ENCODE measurements at places on chromosomes 5 and 9.

DNA sequence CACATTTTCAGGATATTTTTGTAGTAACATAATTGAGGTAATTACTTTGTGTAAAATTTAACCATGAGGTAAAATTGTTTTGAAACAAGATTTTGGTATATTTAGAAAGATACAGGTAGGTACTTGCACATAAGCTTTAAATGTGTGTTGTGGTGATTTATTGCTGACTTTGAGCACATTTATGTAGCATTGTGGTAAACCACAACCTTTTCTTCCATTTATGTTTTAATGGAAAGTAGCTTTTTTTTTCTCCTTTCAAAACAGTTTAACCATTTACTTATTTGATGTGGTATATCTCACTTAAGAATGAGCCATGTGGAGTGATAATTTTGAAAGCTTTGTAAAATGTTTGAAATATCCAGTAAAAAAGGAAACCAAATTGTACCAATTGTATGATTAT lies 35.6 kb downstream of the FCHO2 start:
- no peak for DNase-seq

GRCh38 chr9:4224181-4224580 lies 75.7 kb downstream of the GLIS3 start:
- DNase-seq = no peak

- DNase-seq = no peak
Observed at GRCh38 chr9:77677957-77678535, 29.9 kb upstream of the GNA14 start.

DNA sequence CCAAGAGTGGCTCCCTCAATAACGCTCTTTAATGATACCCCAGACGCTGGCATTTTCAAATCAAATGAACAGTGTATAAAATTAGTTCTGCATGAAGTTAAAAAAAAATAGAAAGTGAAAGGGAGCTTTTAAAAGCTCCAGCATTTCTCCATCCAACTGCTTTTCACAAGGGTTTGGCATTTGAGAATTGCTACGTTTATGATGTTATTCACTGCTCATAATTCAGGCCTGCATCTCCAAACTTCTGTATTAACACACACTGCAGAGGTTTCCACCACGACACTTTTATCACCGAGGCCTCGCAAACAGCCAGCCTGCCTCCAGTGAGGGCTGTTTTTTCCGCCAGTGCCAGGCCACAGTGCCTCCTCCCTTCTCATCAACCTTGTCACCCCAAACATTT lies 205.5 kb upstream of the EFNA5 start:
- no peak for DNase-seq

DNA sequence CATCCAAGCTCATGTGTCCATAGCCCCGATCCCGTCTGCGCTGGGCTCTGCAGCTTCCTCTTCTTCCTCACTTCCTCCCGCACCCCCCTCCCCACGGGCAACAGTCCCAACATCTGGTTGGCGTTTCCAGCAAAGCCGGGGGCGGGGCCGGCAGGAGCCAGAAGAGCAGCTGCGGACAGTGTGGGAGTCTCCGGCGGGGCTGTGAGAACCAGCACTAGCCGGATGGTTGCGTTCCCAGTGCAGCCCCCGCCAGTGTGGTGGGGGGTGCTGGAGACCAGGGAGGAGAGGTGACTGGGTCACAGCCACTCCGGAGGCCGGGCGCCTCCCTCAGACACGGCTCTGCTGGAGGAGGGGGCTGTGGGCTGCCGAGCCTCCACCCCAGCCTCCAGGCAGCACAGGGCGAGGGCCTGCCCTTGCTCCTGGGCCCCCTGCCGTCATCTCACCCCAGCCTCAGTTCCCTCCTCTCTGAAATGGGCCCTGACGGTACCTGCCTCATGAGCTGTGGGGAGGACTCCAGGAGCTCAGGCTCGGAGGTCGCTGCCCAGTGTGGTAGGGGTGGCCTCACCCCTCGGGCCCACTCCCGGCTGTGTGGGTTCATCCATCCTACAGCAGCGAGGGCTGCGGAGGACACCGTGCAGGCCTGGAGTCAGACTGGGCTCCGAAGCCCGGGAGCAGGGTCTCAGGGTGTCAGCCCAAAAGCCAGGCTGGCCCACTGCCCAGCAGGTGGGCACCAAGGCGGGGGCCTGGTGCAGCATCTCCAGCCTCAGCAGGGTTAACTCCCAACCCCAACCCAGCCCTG lies 41.5 kb upstream of the NOTCH1 start:
- DNase-seq = no peak

DNA sequence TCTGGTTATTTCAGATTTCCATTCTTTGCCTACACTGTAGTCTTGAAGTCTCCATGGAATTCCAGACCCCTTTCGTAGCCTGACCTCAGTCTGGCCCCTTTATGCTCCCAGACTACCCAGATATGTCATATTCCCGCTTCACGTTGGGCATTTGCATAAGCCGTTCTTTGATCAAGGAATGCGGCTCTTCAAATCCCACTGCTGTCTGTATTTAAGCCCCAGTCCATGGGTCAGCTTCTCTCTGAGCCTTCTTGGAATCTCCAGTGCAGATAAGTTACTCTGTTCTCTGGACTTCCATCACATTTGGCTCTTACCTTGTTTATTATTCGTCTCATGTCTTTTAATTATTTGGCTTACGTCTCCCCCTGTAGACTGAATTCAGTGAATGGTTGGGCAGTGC lies 97.4 kb downstream of the PARP8 start:
- DNase-seq = no peak

DNA sequence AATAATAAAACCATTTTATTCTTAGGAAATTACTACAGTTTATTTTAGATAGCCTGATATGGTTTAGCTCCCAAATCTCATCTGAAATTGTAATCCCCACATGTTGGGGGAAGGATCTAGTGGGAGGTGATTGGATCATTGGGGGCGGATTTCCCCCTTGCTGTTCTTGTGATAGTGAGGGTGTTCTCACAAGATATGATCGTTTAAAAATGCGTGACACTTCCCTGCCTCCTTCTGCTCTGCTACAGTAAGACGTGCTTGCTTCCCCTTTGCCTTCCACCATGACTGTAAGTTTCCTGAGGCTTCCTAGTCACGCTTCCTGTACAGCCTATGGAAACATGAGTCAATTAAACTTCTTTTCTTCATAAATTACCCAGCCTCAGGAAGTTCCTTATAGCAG lies 122.4 kb upstream of the FGF10 start:
- no peak for DNase-seq

- no peak for DNase-seq
Observed at GRCh38 chr5:6770826-6771607, 57.8 kb downstream of the TENT4A start.

DNA sequence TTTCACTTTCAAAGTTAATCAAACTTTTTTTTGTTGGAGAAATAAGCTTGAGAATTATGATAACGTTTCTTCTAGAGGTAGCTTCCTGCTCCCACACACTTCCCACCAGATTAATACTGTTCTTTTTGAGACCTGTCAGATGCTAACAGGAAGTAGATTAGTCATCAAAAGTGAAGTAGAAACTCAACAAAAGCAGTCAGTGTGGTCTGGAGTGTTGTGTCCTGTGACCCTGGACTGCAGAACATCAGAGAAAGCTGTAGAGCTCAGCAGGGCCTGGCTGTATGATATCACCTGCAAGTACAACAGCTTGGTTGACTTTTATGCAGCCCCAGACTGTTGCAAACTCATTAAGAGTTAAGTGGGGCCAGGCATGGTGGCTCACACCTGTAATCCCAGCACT lies 495.7 kb upstream of the CYLC2 start:
- no peak for DNase-seq

DNA sequence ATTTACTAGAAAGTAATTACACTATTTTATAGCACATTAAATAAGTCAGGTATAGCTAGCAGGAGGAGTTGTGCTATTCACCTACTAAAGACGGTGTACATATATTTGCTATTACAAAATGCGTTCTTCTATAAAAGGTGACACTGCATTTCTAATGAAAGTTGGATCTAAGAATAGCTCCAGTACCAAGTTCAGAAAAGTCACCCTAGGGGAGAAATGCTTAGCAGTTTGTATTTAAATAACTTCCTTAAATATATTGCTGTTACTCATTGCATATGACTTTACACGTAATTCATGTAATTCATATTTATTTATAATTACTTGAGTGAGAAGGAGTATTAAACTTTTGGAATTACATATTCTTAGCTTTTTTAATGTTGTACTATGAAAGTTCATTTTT lies 7.0 kb upstream of the SUB1 start:
- DNase-seq = no peak

- no peak for DNase-seq
Observed at GRCh38 chr9:126474786-126475485, 138.8 kb upstream of the LMX1B start.

DNA sequence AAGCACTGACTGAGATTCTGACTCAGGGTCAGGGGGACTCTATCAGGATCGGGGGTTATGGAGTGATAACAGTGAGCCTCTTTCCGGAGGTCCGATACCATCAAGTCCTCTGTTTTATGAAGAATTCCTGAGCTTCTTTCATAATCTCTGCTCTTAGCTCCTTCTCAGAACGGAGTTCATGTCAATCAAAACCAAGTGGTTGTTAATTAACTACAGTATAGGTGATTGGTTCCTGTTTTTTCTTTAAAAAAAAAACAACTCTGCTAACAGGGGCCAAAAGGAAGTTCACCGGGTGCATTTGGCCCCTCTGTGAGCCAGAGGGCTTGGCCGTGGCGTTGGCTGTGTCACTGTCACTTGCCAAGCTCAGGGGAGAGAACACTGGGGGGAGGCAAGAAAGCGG lies 4.0 kb downstream of the GFI1B start:
- no peak for DNase-seq

- peak; percentile 94 for DNase-seq
Observed at GRCh38 chr5:91219091-91219802, 163.9 kb downstream of the ARRDC3 start.

GRCh38 chr9:37324691-37325490 lies 97.6 kb upstream of the GRHPR start:
- DNase-seq = no peak

DNA sequence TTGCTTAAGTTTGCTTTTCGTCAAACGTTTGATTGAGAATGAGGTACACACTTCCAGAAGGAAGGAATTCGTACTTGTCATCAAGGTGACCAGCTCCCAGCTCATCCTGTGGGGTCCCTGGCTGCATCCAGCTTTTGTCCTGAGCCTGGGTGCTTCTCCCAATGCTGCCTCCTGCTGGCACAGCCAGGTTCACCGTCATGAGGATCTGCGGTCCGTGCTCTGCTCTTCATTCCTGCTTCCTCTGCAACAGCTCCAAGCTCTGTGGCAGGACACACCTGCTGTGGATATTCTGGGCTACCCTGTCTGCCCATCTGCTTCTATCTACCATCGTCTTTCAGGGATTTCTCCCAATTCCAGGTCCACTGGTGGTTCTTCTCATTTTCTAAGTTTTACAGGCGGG lies 13.3 kb upstream of the UBE2QL1 start:
- peak; percentile 25 for DNase-seq

DNA sequence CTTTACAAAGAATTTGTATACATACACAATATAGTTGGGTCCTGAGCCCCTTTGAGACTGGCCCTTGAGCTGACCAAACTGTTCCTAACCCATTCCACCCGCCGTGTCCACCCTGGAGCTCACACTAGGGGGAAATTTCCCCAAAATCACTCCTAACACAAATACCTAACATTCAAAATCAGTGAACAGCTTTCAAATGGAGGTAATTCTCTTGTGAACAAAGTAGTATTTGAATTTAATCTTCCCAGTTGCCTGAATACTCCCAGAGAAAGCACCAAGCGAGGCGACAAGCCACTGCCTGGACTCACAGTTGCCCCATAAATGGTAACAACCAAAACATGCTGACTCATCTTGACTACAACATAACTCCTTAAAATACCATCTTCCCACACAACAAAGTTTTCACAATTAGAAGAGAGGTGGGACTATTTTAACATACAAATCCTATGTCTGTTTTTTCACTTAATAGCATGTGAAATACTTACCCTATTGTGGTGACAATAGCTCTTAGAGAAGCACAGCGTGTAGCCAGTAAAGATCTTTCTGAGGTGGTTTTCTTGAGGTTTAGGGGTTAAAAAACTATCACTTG lies 31.7 kb upstream of the SCAMP1 start:
- no peak for DNase-seq

GRCh38 chr9:81789721-81790120 lies 100.4 kb upstream of the TLE1 start:
- DNase-seq = no peak

GRCh38 chr5:145793574-145793973 lies 41.6 kb downstream of the PRELID2 start:
- no peak for DNase-seq

GRCh38 chr9:109463924-109464625 lies 34.0 kb downstream of the PTPN3 start:
- no peak for DNase-seq

- DNase-seq = no peak
Observed at GRCh38 chr5:157107508-157107907, 1.3 kb downstream of the HAVCR2 start.

- no peak for DNase-seq
Observed at GRCh38 chr5:113749334-113749733, 235.8 kb downstream of the YTHDC2 start.

- peak; percentile 83 for DNase-seq
Observed at GRCh38 chr5:109689740-109690241, at the start of gene MAN2A1. Gene MAN2A1 (plus strand): TSS chr5:109689927. CDS start chr5:109690418, 491 bp downstream.

GRCh38 chr5:170426149-170426767 lies 37.1 kb upstream of the KCNMB1 start:
- no peak for DNase-seq

DNA sequence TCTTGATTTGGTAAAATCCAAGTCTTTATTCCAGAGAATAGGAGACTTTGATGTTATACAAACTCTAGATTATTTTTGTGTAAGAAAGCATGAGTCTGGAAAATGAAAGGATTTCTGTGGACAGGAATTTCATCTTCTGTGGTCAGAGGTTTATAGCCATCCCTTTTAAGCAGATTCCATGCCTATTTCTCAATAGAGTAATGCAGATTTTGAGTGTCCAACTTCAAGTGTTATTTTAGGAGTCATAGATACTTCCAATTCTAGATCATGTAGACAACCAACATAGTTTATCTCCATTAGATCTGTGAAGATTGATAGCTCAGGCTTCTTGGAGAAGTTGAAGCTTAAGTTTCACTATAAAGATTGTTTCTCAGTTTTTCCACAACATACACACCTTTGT lies 379.7 kb downstream of the PSAT1 start:
- DNase-seq = no peak

DNA sequence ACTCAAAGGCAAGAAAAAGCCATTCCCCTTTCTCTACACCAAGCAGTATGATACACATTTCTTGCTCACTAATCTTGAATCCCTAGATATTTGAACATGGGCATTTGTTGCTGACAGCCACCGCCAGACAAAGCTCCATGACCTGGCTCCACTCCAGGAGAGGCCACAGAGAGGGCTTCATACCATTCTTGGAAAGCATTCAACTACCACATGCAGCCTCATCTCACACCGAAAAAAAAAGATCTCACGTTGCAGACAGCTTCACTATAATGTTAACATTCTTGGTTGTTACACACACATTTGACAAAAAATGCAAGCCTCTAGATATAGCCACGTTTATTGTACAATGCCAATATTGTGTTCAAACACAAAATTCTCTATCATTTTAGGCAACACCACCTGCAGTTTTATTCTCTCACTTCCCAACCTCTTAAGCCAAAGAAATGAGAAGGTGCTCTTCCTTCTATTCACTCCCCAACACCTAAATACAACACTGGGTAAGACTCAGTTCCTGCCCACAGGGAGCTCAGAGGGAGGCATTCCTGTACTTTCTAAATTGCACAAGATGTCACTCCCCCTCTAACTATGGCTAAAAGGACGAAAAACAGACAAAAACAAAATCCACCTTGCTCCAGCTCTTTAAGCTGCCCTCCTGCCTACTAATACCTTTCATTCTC lies 222.4 kb downstream of the TSSK1B start:
- DNase-seq = no peak

GRCh38 chr9:21782205-21782604 lies 20.2 kb upstream of the MTAP start:
- no peak for DNase-seq

Measured in Caco-2 (cell line).